GM12865 (cell line): ENCODE measurements at places on chromosomes 12 and 14.

- no peak for DNase-seq
Observed at GRCh38 chr14:22848351-22849164, 12.2 kb downstream of the MMP14 start.

DNA sequence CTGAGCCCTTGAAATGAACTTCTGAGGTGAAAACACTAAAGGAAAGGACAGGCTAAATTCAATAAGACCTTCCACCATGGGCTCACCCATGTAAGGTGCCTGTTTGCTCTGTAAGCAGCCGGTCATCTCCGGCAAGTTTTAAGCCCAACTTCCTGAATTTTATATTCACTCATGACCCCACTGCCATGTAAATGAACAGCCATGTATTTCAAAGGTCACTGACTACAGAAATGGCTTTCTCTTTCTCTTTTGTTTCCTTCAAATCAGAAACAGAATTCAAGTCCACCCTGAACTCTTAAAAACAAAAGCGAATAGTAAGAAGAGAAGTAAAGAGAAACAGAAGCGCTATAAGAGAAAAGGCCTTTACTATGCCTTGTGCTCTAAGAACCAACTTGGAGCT is 61.7 kb upstream of the OVCH1 start:
- DNase-seq = peak; percentile 33

- DNase-seq = peak; percentile 71
Observed at GRCh38 chr12:121223292-121224285, 13.7 kb downstream of the P2RX4 start.

DNA sequence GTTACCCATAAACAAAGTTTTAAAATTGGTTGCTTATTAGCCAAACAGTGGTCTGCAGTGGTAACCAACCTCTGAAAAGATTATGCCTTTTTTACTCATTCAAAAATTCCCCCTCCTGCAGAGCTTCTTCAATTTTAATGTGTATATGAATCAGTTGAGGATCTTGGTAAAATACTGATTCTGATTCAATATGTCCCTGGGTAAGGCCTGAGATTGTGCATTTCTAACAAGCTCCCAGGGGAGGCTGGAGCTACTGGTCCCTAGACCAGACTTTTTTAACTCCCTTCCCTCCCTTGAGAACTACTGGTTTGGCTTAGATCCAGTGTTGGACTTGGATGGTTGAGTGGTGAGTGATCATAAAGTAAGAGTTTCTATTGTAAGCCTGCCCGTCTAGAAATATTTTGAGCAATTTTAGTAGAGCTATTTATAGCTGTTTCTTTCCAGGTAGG is 90.2 kb downstream of the FUT8 start:
- DNase-seq = peak; percentile 46
